HCT116 (cell line): ENCODE measurements at places on chromosomes 3 and 15. TPM values are rescaled to one million over a fixed set of nuclear protein-coding genes. Genes with fewer than 3 reads are reported as not detected.

CAMKV gene
- 0.10 TPM for total RNA-seq

EXD1 gene
- not detected for total RNA-seq

GHSR gene
- total RNA-seq: not detected

DNA sequence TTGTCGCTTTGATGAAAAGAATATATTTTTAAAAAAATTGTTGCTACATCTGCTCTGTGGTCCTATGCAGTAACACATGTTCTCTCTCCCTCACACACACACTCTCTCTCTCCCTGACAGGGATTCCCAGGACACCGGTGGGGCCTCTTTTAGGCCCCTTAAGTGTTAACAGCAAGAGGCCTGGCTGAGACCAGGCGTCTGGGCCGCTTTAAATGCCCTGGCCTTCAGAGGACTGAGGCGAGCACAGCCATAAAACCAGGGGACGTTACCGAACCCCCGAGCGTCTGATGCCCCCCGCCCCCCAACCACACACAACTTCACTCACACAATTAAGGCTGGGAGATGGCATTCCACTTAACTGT lies 1.7 kb downstream of the BNC1 start:
- H3K4me1 ChIP-seq: peaks cover 3% of the 10 kb centered on the region
- no peak overlapping the region for H3K27ac ChIP-seq
- H3K4me3 ChIP-seq: no peak overlapping the region
- no peaks in the 10 kb centered on the region for H3K27me3 ChIP-seq
- no peaks in the 10 kb centered on the region for H3K36me3 ChIP-seq

DNA sequence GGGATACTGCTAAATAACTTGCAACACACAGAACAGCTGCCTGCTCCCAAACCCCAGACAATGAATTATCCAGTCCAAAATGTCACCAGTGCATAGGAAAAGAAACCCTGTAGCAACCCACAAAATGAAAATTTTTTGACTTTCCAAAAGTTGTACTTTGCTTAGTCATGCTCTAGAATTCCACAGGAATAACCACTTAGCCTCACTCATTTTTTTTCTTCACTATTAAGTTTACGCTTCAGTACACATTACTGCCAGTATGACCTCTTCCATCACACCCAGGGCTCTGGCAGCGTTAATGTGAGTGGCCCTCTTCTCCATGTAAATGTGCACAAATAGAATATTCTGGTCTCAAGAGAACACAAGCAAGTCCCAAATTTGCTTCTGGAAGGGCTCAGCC lies 259.8 kb downstream of the MAGI1 start:
- no peak for DNase-seq
- H3K36me3 ChIP-seq: no peaks in the 10 kb centered on the region
- no peaks in the 10 kb centered on the region for H3K27me3 ChIP-seq
- no peak overlapping the region for H3K27ac ChIP-seq
